ENCODE measurements at places on chromosomes 6 and 20. TPM values are rescaled to one million over a fixed set of nuclear protein-coding genes. Genes with fewer than 3 reads are reported as not detected.

DNA sequence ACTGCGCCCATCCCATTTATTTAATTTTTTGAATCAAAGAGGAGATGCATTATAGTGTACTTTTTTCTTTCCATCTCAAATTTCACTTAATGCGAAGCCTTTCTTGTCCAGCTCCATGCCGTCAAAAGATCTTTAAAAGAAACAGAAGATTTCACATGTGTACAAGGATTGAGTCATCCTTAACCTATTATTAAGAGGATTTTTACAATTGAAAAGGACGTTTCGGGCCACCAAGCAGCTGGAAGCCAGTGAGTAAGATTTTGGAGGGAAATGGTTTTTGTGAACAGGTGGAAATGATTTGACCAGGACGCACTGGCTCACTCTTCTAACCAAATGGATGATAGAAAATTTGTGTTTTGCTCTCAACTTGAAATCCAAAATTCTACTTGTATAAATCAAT is 15.1 kb upstream of the CCDC170 start:
- H3K36me3 ChIP-seq: no peaks in the 10 kb centered on the region
- peak; percentile 11 for DNase-seq
- H3K4me1 ChIP-seq: peaks cover 3% of the 10 kb centered on the region
- H3K27me3 ChIP-seq: no peaks in the 10 kb centered on the region

GRCh38 chr6:134534708-134535149 is 216.8 kb upstream of the SGK1 start:
- H3K4me1 ChIP-seq: no peaks in the 10 kb centered on the region
- no peaks in the 10 kb centered on the region for H3K27me3 ChIP-seq
- H3K4me3 ChIP-seq: no peak overlapping the region
- DNase-seq: no peak
- no peaks in the 10 kb centered on the region for H3K36me3 ChIP-seq
- H3K27ac ChIP-seq: no peak overlapping the region

GRCh38 chr20:58169450-58169849 is 59.0 kb downstream of the ANKRD60 start:
- no peak overlapping the region for H3K4me3 ChIP-seq
- peaks cover 2% of the 10 kb centered on the region for H3K4me1 ChIP-seq
- DNase-seq: peak; percentile 94
- no peak overlapping the region for H3K27ac ChIP-seq

- no peak overlapping the region for H3K27ac ChIP-seq
- no peaks in the 10 kb centered on the region for H3K36me3 ChIP-seq
- no peaks in the 10 kb centered on the region for H3K4me1 ChIP-seq
- H3K27me3 ChIP-seq: no peaks in the 10 kb centered on the region
Observed at GRCh38 chr6:163725008-163725941, 310.8 kb downstream of the QKI start.

GRCh38 chr6:166738386-166739116 is 111.5 kb upstream of the RPS6KA2 start:
- H3K36me3 ChIP-seq: no peaks in the 10 kb centered on the region
- H3K27ac ChIP-seq: no peak overlapping the region
- DNase-seq: no peak
- H3K27me3 ChIP-seq: no peaks in the 10 kb centered on the region
- H3K4me3 ChIP-seq: no peak overlapping the region

Gene TNFRSF21
- 12.6 TPM for total RNA-seq

DNA sequence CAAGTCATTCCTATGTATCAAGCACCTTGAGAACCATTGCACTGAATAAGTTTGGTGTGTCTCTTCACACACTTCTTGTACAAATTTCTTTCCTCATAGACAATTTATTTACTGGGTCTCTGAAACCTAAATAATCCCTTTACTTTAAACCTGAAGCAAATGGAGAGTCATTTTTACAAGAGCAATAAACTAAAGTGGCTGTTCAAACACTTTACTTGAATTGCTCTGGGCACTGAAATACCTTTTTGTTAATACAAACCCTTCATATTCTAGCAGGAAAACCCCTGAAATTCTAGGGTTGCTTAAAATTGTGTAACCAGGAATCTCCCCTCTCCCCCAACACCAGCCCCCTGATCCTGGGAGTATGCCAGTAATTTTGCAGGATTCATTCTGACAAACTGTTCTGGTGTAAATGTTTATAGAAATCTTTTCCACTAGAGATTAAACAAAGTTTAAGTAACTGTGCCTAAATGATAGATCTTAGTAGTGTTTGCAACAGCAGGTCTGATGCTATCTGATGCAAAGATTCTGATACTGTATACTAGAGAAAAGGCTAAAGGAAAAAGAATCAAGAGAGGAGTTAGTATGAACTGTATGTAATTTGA is 13.4 kb downstream of the RSPO3 start:
- no peak overlapping the region for H3K4me3 ChIP-seq
- no peak overlapping the region for H3K27ac ChIP-seq
- H3K4me1 ChIP-seq: no peaks in the 10 kb centered on the region
- peaks cover 2% of the 10 kb centered on the region for H3K27me3 ChIP-seq
- DNase-seq: no peak

DNA sequence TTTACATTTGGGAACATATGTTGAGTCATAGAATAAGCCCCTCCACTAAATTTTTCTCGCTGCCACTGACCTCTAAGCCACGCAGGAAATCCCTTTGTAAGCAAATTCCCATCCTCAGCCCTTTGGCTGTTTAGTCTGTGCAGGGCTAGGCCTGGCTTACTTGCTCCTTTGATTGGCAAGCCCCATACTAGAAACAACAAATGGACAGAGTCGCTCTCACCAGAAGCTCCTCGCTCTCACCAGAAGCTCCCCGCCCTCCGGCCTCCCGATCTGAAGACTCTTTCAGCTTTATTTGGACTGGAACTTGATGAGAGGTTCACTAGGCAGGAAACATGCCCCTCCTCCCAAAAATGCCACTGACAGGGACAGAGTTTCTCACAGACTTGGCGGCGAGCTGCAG is 149.2 kb upstream of the EXOC2 start:
- H3K27ac ChIP-seq: no peak overlapping the region
- peaks cover 2% of the 10 kb centered on the region for H3K27me3 ChIP-seq
- peak; percentile 19 for DNase-seq

DNA sequence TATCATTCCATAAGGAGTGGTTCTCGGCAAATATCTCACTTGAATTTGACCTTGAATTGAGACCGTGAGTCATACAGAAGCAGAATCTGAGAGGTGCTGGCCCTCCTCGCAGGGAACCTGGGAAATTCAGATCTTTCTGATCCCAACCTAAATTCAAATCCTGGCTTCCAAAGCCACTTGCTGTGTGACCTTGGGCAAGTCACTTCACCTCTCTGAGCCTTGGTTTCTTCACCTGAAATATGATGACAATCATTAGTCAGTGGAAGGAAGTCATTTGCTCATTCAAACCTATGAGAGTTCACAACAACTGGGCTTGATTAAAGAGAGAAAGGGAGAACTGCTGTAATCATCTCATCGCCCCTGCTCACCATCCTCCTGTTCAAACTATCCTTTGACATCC is 7.2 kb downstream of the BPIFA3 start:
- no peaks in the 10 kb centered on the region for H3K36me3 ChIP-seq
- no peaks in the 10 kb centered on the region for H3K4me1 ChIP-seq
- no peak for DNase-seq
- H3K27me3 ChIP-seq: no peaks in the 10 kb centered on the region
- no peak overlapping the region for H3K27ac ChIP-seq

DNA sequence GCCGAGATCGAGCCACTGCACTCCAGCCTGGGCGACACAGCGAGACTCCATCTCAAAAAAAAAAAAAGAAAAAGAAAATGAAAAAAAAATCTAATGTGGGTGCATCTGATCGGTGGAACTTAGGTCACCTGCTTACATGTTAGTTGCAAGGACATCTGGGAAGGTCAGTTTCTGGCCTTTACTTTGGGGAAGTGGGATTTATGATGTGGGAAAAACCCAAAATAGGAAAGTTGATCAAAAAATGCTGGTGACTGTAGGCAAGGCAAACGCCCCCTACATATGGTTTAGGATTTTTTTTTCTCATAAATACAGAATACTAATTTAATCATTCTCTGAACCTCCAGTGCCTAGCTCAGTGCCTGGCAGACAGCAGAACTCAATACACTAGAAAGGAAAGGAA is 69.2 kb upstream of the PIM1 start:
- H3K4me3 ChIP-seq: no peak overlapping the region
- H3K27ac ChIP-seq: no peak overlapping the region
- no peak for DNase-seq
- peaks cover 14% of the 10 kb centered on the region for H3K4me1 ChIP-seq

DNA sequence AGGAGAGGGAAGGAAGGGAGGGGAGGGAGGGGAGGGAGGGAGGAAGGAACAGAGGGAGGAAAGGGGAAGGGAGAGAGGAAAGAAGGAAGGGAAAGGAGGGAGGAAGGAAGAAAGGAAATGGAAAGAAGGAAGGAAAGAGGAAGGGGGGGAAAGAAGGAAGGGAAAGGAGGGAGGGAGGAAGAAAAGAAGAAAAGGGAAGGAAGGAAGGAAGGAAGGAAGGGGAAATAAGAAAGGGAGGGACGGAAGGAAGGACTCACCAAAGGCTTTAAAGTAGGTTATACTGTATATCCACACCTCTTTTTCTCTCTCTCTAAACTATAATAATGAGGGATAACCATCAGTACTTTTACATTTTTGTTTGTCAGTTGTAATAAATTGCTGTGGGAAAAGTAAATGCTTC is 324.9 kb downstream of the ARHGAP18 start:
- H3K4me1 ChIP-seq: no peaks in the 10 kb centered on the region
- peaks cover 2% of the 10 kb centered on the region for H3K27me3 ChIP-seq
- no peak overlapping the region for H3K27ac ChIP-seq
- H3K4me3 ChIP-seq: no peak overlapping the region

DNA sequence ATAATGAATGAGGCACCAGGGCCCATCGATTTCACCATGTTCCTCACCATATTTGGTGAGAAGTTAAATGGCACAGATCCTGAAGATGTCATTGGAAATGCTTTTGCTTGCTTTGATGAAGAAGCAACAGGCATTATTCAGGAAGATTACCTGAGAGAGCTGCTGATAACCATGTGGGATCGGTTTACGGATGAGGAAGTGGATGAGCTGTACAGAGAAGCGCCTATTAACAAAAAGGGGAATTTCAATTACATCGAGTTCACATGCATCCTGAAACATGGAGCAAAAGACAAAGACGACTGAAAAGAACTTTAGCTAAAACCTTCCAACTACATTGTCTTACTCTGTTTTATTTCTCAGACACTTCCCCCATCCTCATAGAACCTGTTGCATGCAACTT is 21.6 kb upstream of the ZBTB22 start:
- H3K4me1 ChIP-seq: no peaks in the 10 kb centered on the region
- no peak overlapping the region for H3K4me3 ChIP-seq
- DNase-seq: no peak
- no peaks in the 10 kb centered on the region for H3K36me3 ChIP-seq

GRCh38 chr20:38673261-38673660 is 51.0 kb upstream of the SLC32A1 start:
- peaks cover 8% of the 10 kb centered on the region for H3K27me3 ChIP-seq
- peaks cover 3% of the 10 kb centered on the region for H3K4me1 ChIP-seq
- H3K27ac ChIP-seq: no peak overlapping the region
- H3K36me3 ChIP-seq: no peaks in the 10 kb centered on the region
- peak overlapping the region; percentile 65 for H3K4me3 ChIP-seq
- no peak for DNase-seq

DNA sequence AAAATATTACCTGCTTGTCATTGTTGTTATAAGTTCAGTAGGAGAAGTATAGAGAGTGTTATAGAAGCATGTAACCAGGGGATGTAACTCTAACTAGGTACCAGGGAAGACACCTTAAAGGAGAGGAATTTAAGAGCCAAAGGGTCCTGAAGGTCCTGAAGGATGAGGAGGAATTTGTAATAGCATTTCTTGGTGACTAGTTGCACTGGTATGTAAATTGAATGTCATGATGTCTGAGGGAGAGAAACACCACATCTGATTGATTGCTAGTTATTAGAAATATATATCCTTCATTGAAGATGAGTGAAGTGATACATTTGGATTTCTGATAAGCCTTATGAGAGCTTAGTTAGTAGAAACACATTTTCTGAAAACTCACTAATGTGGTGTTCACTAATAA is 643.8 kb downstream of the RFPL4B start:
- H3K4me3 ChIP-seq: no peak overlapping the region
- H3K4me1 ChIP-seq: no peaks in the 10 kb centered on the region
- H3K36me3 ChIP-seq: no peaks in the 10 kb centered on the region
- no peak for DNase-seq
- no peaks in the 10 kb centered on the region for H3K27me3 ChIP-seq
- no peak overlapping the region for H3K27ac ChIP-seq
